OCI-LY7 (cell line): ENCODE measurements at places on chromosomes 3 and 15. TPM values are rescaled to one million over a fixed set of nuclear protein-coding genes. Genes with fewer than 3 reads are reported as not detected.

Gene SCAPER
- 22.3 and 23.5 TPM in 2 replicates for total RNA-seq

Gene PLA2G4F
- not detected in 2 replicates for total RNA-seq

Gene GADL1
- total RNA-seq, result not detected in 2 replicates

Gene SCG5
- total RNA-seq, result 4.1 and 4.7 TPM in 2 replicates

Gene UROC1
- not detected in 2 replicates for total RNA-seq

Gene KCNAB1
- total RNA-seq, result not detected in 2 replicates

Gene TRH
- total RNA-seq, result not detected in 2 replicates

Gene KBTBD8
- 24.8 and 26.3 TPM in 2 replicates for total RNA-seq

Gene ZNF660
- not detected in 2 replicates for total RNA-seq

DNA sequence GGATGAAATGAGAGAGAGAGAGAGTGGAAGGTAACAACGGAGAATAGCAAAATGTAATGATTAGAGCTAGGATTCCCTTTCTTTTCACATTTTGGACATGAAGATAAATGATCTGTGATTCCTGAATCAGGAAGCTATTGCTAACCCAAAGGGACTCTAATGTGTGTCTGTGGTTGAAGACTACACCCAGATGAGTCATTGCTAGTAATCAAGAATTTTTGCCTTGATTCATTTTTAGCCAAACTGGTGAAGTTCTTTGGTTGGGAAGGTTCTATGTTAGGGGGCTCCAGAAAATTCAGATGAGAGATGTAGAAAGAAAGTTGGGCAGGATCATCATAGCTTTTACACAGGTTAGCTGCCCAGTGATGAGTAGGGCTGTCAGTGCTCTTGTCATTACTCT is 116.4 kb downstream of the DUT start:
- DNase-seq, result no peak

- DNase-seq, result no peak
These were observed 71.0 kb downstream of the SETD5 start for GRCh38 chr3:9468460-9468859.

GRCh38 chr3:175155172-175155571 is 296.0 kb downstream of the NAALADL2 start:
- DNase-seq, result no peak

GRCh38 chr3:34890247-34890646 is 749.1 kb upstream of the ARPP21 start:
- DNase-seq, result no peak

GRCh38 chr3:125001557-125002413 is 54.0 kb downstream of the HEG1 start:
- no peak for DNase-seq

GRCh38 chr15:89367485-89368451 is 33.1 kb upstream of the POLG start:
- no peak for DNase-seq

- DNase-seq, result no peak
These were observed 169.4 kb downstream of the SHQ1 start for GRCh38 chr3:72678867-72679266.

- no peak for DNase-seq
These were observed 624 bp downstream of the BRK1 start for GRCh38 chr3:10116138-10116460.

GRCh38 chr3:131142580-131142979 is 115.9 kb downstream of the NEK11 start:
- DNase-seq, result no peak

DNA sequence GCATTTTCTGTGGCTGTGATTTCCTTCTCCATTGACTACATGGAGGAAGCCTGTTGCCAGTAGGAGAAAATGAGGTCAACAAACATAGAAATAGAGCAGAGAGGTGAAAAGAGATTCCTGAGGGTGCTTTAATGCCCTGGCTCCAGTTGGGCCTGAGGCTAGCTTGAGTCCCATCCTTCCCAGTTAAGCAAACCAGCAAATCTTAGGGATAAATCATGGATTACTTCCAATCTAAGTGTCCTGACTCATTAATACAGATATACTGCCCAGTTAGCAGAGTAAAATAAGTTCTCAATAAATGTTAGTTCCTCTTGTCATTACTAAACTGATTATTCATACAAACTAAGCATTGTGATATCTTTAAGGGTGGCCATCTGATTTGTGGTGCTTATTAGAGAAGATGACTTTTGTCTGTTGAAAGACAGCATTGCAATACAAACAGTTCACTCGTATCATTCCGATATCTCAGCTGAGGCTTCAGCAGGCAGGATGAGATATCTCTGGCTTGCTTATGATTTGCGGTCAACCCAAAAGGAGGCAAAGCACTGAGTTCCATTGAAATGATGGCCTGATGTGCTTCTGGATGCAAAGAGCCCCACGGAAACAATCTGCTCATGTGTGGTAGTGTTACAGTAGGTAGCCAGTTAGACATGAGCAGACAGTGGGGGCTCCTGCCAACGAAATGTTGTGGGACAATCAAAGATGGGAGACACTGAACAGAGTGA is 6.6 kb upstream of the STARD5 start:
- DNase-seq, result no peak

GRCh38 chr15:36256404-36256807 is 323.0 kb upstream of the CDIN1 start:
- DNase-seq, result no peak

- peak; percentile 44 for DNase-seq
These were observed 45.0 kb downstream of the SUCNR1 start for GRCh38 chr3:151918253-151919029.

DNA sequence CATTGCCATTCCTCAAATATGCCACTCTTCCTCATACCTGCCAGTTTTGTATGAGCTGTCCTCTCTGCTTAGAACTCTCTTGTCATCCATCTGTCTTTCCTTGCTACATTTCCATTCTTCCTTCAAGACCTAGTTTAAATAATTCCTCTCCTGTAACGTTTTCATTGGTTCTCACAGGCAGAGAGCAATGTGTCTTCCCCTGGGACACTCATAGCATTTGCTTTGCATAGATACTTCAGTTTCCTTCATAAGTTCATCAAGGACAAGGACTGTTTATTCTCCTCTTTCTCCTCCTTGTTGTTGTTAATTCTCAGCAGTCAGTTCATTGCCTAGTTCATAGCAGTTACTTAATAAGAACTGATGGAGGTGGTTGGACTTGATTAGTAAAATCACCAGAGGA is 10.5 kb downstream of the NR2C2 start:
- peak; percentile 20 for DNase-seq

GRCh38 chr15:80324545-80325080 is 72.6 kb upstream of the CTXND1 start:
- no peak for DNase-seq

- no peak for DNase-seq
These were observed 372.3 kb downstream of the SV2B start for GRCh38 chr15:91472316-91472756.

DNA sequence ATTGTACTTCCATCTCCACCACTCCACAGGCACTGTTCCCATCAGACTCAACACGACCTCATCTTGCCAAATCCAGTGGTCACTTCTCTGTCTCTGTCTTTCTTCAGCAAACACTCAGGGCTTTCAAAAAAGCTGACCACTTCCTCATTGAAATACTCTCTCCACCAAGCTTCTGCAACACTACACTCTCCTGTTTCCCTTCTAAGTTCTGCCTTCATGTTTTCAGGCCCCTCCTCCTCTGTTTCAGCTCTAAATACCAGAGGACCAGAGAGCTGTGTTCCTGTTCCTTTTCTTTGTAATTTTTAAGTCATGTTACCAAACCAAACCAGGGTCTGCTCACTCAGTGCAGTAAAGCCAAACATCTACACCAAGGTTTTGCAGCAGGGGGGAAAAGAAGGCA is 33.8 kb upstream of the ACP3 start:
- no peak for DNase-seq

- DNase-seq, result no peak
These were observed 368.6 kb upstream of the RBMS3 start for GRCh38 chr3:28912120-28912885.

GRCh38 chr3:76039431-76039830 is 254.1 kb upstream of the ZNF717 start:
- DNase-seq, result no peak

DNA sequence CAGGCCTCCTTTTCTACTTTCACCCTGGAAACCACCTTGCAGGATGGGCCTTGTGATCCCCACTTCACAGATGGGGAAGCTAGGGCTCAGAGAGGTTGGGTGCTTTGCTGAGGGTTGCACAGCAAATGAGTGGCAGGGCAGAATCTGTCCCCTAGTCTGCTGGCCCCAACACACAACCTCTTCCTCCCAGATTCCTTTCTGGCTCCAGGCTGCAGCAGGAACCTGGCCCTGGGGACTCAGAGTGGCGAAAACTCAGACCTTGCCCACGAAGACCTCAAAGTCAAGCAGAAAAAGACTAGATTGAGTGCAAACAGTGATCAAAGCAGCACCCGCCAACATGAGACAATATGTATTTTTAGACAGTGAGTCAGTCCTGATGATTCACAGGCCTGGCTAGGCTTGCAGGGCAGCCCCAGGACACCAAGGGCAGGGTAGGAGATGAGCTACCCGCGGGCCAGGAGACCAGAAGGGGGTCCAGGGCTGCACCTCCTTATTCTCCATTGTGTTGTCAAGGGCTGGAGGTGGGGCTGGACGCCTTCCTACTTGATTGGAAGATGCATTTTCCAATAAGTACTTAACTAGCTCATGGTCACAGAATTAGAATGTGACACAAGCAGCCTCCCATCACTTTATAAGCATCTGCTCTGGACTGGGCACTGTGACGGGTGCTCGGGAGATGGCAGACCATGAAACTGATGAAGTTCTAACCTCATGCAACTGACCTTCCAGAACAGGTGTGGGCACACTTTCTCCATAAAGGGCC is 23.9 kb downstream of the GOLGA6L2 start:
- no peak for DNase-seq

DNA sequence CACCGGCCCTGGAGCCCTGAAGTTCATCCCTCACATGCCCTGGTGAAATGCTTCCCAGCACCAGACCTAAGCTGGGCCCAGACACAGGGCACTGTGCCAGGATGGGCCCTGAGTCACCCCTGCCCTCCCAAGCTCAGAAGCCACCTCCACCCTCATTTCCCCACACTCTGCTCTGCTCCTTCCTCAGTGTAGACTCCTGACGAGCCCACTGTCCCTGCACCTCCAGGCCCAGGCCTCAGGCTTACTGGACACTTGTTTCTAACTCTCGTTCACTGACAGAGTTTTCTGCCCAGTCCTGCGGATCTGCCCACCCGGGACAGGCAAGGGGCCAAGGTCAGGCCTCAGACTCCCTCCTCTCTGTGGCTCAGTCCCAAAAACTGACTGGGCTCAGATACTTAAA is 112.6 kb upstream of the RNF7 start:
- no peak for DNase-seq

DNA sequence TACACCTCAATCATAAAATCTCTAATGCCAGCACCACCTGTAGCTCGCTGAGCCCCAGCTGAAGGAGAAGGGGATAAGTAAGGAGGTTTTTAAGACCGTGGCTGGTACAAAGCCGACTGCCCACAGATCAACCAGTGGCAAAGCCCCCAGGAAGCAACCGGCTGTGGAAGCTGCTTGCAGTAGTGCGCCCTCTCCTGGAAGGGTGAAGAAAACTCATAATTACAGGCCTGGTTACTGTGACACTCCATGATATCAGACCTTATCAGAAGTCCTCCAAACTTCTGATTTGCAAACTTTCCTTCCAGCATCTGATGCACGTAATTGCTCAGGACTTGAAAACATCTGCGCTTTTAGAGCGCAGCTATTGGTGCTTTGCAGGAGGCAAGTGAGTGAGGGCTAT is 63.1 kb upstream of the MCTP2 start:
- DNase-seq, result peak; percentile 35

DNA sequence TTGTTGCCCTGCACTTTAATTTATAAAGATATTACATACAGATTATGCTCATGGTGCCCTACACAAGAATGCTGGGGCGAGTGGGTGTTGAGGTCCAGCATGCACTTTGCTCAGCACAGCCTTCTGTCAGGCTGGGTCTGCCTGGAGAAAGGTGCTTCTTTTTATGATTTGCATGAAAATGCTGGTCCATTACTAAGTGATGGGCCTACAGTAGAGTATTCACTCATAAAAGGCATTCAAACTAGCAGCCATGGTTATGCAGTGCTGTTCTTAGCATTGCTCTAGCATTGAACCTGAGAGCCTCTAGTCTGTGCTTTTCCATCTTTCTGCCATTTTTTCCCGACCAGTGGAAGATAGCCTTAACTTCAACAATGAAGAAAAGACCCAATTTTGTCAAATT is 12.3 kb downstream of the LNP1 start:
- no peak for DNase-seq

GRCh38 chr3:49554633-49555265 is 472 bp downstream of the BSN start:
- peak; percentile 63 for DNase-seq

DNA sequence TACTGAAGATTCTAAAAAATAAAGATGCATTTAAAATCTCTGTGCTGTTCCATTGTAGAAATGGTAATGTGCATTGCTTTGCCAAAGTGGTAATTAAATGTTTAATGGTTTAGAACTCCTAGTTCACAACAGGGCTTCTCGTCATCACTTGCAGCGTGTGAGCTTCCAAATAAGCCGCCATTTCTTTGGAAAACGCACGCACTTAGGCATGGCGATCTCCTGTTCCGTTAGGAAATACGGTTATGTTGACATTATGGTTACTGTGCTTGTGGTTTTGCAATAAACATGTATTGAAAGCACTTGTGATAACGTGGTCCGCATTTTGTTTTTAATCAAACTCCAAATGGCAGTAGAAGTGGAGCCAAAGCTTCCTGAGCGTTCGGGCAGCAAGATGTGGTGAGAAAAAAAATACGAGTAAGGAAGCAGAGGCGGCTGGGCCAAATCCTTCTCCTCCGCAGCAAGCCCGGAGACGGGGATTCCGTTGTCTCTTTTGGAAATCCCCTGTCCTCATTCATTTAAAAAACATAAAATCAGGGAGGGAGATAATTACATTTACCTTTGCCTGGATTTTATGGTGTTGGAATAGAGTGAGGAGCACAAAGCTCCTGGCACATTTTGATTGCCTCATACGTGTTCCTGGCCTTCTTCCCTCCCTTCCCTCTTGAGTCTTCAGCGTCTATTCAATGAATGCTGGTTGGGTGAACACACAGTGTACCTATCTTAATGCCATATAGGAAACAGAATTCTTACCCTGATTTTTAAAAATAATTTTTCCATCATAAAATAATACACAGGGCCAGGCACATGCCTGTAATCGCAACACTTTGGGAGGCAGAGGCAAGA is 97.5 kb downstream of the SLC49A4 start:
- no peak for DNase-seq

- DNase-seq, result peak; percentile 31
These were observed 2.3 kb upstream of the HAPLN3 start for GRCh38 chr15:88897456-88898194.

GRCh38 chr3:168645180-168645579 is 549.5 kb upstream of the GOLIM4 start:
- DNase-seq, result no peak

- peak; percentile 68 for DNase-seq
These were observed 387.6 kb upstream of the CBLB start for GRCh38 chr3:106256249-106256957.

GRCh38 chr3:161263057-161263456 is 41.9 kb downstream of the NMD3 start:
- DNase-seq, result no peak

- DNase-seq, result no peak
These were observed 36.0 kb downstream of the FBLN2 start for GRCh38 chr3:13584901-13585300.
